ENCODE measurements at places on chromosomes 16 and 17.

DNA sequence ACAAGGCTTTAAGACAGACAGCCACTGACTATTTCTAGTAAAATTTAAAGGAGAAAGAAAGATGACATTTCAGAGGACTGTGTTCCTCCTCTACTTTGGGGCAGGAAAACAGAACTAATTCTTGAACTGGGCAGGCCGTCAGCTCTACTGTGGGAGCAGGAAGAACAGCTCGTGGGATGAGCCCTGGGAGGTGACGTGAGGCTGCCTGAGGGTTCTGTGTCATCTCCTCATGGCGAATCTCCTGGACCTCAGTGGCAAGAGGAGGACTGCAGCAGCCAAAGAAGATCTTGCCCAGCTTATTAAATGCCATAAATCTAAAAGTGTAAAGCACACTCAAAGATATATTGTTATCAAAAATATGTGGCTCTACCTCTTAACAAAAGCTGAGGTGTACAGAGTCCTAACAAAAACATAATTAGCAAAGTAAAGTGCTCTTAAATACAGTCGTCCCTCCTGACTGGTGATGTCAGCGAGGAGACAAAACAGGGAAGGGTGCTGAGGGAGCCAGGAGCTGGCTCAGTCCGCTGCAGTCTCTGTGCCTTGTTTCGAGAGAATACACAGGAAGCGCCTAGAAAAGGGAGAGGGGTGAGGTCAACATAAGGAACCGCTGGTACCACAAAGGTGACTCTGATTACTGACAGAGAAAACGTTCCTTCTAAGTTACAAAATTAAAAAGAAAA is 58.0 kb downstream of the CREBBP start:
- peak; percentile 62 for DNase-seq

DNA sequence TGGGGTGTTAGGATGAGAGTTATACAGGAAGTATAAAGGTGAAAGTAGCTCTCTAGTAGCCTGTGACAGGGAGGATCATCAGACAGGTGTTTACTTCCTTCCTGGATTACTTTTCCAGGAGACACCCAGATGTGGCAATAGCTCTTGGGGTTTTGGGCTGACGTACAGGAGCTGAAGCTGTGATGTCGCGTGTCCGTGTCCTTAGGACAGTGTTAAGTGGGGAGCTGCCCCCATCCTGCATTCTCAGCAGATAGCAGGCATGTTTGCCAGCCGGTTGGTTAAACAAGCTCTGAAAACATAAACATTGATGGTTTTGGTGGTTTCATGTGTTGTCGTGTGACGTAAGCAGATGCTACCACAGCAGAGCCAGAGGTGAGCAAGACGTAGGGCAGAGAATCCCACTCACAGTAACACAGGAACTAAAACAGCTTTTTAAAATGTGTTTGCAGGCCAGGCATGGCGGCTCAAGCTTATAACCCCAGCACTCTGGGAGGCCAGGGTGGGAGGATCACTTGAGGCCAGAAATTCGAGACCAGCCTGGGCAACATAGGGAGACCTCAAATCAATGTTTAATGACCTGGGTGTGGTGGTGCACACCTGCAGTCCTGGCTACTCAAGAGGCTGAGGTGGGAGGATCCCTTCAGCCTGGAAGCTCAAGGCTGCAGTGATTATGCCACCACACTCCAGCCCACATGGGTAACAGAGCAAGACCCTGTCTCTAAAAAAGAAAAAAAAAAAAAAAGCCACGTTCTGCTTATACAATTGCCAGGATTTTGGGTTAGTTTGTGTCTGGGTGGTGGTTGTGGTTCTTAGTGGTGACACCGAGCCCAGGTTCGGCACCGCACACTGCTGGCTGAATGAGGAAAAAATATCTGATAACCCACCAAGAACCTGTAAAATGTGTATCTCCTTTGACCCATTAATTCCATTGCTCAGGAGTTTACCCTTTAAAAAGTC is 18.2 kb upstream of the IL17C start:
- DNase-seq: peak; percentile 74

GRCh38 chr17:39828443-39828842 is 35.7 kb downstream of the IKZF3 start:
- DNase-seq: no peak

DNA sequence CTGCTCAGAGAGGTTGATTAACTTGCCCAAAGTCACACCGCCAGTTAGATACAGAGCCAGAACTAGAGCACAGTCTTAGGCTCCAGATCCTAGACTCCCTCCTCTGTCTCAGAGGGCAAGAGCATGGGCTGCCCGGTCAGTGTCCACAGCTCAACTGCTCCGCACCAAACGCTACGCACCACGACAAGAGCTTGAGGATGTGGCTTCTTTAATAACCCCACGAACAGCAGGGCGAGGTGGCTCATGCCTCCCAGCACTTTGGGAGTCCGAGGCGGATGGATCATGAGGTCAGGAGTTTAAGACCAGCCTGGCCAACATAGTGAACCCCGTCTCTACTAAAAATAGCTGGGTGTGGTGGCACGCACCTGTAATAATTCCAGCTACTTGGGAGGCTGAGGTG is 21.4 kb downstream of the FA2H start:
- DNase-seq: no peak

DNA sequence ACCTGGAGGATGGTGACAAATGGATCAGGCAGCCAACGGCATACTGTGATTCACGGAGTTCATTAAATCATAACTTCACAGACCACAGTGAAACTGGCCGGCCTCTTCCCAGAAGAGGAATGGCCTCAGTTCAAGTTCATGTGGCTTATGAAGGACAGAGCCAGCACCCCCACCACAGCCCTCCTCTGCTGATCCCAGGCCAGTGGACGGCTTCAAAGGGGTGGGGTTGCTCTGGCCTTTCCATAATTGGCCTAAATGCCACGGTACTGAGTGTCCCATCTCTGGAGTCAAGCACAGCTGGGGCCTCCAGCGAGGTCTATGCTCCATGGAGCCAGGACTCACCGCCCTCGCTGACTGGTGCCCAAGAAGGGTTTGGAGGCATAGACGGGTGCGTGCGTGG is 21.4 kb downstream of the GALNS start:
- no peak for DNase-seq

- DNase-seq: peak; percentile 6
These were observed 352.5 kb downstream of the KCNJ2 start for GRCh38 chr17:70521821-70522256.

DNA sequence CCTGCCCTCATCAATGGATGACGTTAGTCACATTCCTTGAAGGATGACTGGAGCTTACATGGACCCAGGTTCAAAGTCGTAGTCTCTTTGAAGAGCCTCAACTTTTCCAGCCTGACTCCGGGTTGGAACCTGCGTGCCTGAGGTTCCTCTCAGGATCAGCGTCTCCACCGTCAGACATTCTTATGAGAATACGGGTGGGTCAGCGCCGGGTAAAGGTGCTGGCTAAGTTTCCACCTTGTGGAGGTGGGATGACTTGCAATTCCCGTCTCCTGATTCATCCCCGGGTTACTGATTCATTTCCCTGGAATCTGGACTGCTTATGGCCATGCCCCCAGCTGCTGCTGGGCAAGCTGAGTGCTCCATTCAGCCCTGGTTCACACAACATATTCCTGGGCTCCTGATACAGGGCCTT is 38.9 kb upstream of the CMIP start:
- peak; percentile 98 for DNase-seq

GRCh38 chr16:68236137-68236825 is 354 bp upstream of the ESRP2 start:
- DNase-seq: no peak

DNA sequence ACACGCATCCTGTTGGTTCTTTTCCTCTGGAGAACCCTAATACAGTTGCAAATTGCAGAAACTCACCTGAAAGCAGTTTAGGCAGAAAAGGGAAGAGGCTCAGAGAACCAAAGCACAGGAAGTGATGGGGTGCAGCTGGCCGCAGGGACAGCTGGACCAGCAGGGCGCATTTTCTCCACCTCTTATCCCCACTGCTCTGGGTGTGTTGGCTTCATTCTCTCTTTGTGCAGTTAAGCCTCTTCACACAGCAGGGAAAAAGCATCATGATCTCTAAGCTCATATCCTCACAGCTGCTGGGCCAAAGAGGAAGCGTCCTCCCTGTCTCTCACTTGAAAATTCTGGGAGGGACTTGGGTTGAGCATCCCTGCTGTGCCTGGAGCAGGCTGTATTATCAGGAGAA is 20.0 kb upstream of the LRRC75A start:
- DNase-seq: no peak

- no peak for DNase-seq
These were observed 18.7 kb upstream of the MC1R start for GRCh38 chr16:89899879-89900481.

GRCh38 chr16:7270823-7271222 is 61.8 kb upstream of the RBFOX1 start:
- DNase-seq: no peak

- DNase-seq: no peak
These were observed 12.1 kb downstream of the NDEL1 start for GRCh38 chr17:8447799-8448198.

DNA sequence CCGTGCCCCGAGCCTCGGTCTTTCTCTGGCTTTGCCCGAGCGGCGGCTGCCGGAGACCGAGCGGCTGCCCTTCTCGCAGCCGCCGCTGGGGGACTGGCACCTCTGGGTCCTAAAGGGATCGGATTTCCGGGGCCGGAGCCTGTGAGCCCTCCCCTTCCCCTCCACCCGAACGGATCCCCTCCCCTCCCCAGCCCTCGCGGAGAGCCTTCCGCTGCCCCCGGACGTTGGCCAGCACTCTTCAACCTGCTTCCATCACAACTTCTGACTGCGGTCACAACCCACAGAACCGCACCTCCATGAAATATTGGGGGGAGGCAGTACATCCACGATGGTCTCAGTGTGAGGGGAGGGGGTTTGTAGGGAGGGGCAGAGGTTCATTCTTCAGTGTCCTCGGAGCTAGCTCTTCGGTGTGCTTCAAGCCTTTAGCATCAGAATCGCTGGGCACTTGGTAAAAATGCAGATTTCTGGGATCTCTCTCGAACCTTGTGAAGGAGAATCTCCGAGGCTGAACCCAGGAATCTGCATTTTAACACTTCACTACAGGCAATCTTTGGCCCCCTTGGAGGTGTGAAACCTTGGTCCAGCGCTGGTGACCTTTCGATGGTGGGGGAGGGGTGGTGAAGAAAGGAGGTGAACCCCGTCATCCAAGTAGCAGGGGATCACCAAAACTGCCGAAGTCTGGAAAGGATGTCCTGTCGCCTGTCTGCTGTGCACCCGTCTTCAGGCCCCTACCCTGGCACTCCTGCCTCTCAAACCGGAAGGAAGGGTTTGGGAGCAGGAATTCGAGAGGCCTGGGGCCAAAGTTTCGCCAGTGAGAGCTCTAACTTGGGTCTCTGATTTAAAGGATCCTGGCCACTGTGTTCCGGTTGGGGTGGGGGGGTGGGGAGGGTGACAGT is 812 bp upstream of the PPP1R9B start:
- DNase-seq: peak; percentile 93

- no peak for DNase-seq
These were observed 6.5 kb downstream of the CACNA1H start for GRCh38 chr16:1159325-1159972.

DNA sequence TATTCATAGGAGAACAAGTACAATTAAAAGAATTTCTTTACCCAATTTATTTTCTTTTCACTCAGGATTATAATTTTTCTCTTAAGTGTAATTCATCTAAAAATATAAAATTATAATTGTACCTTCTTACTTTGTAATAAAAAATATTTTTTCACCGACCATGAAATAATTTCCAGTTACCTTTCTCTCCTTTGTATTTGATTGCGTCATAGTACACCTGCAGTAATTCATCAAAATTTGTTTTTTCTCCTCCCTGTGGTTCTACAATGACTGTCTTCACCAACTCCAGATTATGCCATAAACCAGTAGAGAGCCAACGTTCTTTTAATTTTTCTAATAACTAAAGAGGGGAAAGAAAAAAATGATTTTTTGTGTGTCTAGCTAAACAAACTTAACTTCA is 119.1 kb downstream of the BRIP1 start:
- DNase-seq: no peak

GRCh38 chr17:73030501-73030921 is 62.0 kb downstream of the SLC39A11 start:
- no peak for DNase-seq

DNA sequence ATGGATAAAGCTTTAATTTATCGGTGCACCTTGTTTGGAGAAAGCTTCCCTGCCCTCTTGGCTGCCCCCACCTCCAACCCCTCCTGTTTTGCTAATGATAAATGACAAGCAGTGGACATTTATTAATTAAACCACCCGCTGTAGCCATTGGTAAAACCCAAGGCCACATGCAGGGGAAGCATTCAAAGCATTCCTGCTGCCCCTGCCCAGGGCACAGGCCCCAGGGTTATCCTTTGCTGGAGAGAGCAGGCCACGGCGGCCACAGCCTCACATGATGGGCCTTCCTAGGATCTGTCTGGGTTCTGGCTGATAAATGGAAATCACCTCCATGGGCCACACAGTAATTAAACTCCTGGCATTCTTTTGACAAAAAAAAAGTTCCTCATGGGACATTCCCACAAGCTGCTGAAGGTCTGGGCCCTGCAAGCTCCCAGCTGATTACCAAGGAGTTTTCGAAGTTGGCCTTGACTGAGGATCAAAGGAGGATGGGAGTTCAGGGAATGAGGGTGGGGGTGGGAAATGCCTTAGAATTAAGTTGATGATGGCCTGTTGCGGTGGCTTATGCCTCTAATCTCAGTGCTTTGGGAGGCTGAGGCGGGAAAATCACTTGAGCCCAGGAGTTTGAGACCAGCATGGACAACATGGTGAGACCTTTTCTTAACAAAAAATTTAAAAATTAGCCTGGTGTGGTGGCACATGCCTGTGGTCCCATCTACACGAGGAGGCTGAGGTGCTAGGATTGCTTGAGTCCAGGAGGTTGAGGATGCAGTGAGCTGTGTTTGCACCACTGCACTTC is 35.5 kb downstream of the SOST start:
- no peak for DNase-seq

GRCh38 chr16:6929868-6930267 is 402.8 kb upstream of the RBFOX1 start:
- DNase-seq: no peak

GRCh38 chr17:35214192-35214591 is 20.0 kb upstream of the SLC35G3 start:
- peak; percentile 22 for DNase-seq

GRCh38 chr17:42233156-42233555 is 38.9 kb upstream of the GHDC start:
- peak; percentile 68 for DNase-seq

- peak; percentile 84 for DNase-seq
These were observed 5.7 kb downstream of the TRIM47 start for GRCh38 chr17:75872434-75873351.

DNA sequence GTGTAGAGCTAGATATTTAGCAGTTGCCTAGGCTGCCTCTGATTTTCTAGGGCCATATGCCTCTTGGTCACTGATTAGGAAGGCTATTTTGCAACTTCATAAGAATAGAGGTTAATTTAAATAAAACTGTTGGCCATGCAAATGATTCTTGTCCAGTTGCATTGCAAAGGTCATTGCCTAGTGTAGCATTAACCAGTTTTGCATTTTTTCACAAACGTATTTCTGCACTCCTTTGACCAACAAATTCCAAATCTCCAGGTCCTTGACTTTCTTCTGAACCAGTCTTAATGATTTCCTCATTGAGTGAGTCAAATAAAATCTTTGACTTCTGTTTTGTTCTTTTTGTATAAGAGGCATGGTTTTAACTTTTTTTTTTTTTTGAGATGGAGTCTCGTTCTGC is 33.5 kb downstream of the ERCC4 start:
- DNase-seq: no peak

GRCh38 chr17:17921192-17922069 is 50.8 kb downstream of the TOM1L2 start:
- peak; percentile 96 for DNase-seq
